ENCODE measurements at places on chromosomes 6 and 20.

- DNase-seq = no peak
Measured at GRCh38 chr20:59429396-59429795, 129.0 kb downstream of the EDN3 start.

- no peak for DNase-seq
Measured at GRCh38 chr6:56618050-56618449, 24.6 kb downstream of the DST start.

GRCh38 chr6:136927292-136927691, 5.2 kb downstream of the SLC35D3 start:
- DNase-seq = peak; percentile 51

- DNase-seq = no peak
Measured at GRCh38 chr20:21557241-21558020, 43.6 kb upstream of the NKX2-2 start.

DNA sequence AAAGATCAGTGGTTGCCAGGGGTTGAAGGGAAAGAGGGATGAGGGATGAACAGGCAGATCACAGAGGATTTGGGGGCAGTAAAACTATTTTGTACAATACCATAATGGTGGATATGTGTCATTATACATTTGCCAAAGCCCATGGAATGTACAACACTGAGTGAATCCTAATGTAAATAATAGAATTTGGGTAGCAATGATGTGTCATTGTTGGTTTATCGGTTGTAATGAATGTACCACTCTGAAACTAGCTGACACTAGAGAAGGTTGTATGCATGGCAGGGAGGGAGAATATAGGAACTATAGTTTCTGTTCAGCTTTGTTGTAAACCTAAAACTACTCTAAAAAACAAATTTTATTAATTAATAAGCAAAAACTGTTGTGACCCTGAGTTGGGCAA, 17.8 kb upstream of the ASF1A start:
- DNase-seq = no peak

DNA sequence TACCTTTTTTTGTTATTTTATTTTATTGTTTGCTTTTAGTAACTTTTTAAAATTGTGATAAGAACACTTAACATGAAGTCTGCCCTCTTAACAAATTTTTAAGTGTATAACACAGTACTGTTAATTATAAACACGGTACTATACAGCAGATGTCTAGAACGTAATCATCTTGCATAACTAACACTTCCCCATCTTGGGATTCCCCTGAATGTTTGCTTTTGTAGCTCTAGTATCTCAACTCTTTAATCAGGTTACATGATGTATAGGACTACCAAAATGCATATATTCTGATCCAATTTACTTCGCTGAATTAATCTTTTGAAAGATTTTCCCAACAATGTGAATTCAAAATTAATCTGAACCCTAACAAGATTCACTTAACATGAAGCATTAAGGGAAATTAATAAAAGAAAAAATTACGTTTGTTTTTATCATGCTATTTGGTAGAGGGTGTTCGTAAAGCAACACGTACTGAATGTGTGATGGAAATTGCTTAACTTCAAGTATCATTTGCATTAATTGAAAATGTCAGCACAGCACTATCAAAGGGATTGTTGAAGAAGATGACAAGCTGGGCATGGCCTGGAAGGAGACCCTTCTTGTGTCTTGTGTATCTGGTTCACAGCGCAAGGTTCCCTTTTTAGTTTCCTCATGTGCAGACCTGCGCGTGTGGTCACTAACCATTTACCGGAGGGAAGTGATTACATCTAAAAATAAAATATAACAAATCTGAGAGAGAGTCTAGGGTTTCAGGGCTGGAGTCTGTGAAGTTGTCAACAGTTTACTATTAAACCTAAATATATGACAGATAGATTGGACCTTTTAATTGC, 15.2 kb downstream of the COL19A1 start:
- peak; percentile 43 for DNase-seq

DNA sequence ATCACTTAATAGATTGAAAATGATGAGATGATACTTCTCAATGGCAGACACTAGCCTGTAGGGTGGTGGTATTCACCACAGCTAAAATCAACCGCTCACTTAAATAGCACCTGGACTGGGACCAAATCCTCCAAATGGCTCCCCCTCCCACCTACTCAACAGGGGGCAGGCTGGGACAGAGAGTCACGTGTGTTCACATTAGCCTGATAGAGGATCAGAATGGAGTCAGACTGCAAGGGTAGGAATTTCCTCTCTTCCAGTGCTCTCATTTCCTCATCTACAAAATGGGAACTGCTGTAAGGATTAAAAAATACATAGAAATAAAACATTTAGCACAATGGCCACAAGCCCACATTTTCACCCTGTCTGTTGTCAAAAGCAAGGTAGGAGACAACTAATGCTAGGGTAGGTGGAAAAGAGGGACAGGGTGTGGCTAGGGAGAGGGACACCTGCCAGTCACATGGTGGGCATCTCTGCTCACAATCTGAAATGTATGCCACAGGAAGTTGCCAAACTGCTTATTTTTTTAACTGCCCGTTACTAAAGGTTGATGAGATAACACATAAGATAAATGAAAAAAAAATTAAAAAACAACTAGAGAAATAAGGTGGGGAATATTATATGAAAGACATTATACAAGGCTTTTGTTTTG, 55.3 kb downstream of the BACH2 start:
- no peak for DNase-seq

- DNase-seq = no peak
Measured at GRCh38 chr20:59804347-59804746, 129.1 kb downstream of the SYCP2 start.

DNA sequence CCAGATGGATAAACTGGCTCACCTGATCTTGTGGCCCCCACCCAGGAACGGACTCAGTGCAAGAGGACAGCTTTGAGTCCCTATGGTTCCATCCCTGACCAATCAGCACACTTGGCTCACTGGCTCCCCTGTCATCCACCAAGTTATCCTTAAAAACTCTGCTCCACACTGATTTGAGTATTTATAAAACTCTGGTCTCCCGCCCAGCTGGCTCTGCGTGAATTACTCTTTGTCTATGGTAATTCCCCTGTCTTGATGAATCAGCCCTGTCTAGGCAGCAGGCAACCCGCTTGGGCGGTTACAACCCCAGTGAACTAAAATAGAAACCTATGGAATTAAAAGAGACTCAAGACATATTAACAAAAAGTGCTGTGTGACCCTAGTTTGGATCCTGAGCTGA, 38.1 kb upstream of the CD83 start:
- no peak for DNase-seq

- no peak for DNase-seq
Measured at GRCh38 chr20:888057-888456, 28.1 kb downstream of the ANGPT4 start.

GRCh38 chr6:134247231-134247833, 70.6 kb downstream of the SGK1 start:
- DNase-seq = no peak

DNA sequence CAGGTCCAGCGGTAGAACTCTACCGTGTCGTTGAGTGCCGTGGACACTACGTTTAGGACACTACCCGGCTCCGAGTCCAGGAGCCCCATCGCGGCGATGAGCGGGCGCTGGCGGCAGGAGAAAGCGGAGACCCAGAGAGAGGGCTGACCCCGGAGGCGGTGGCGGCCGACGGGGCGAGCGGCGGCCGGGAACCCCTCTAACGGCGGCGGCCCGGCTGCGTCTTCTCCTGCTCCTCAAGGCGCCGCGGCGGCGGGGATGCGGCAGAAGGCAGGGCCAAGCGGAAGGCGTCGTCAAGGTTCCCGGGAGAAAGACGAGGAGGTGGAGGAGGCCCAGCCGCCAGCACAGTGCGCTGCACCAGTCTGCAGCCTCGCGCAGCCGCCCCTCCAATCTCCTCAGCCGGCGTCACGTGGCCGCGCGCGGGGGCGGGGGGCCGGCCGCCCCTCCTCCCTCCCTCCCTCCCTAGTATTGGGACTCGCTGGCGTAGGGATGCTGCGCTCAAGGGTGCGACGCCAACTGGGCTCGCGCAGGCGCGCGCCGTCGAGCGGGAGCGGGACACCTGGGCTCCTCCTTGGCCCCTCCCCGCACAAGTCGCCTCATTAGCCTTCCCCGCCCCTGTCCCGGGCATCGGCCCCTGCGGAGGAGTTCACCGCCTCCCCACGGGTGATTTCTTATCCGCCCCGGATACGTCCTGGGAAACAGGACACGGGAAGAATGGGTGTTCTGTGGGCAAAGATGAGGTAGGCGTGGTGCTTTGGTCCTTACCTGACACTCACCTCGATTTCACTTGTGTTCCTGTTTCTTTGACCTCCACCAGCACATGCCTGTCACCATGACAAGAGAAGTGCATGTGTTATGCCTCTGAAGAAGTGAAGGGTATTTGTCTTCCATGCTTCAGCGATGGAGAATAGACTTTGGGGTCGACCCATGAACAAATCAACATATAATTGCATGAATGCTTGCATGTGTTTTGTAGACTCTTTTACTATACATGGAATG, at the start of gene ELOVL4:
Gene ELOVL4 (minus strand): TSS at position 363 of the 996 bp plus-strand sequence. CDS start 274 bp downstream, at position 89.
- DNase-seq = peak; percentile 49

DNA sequence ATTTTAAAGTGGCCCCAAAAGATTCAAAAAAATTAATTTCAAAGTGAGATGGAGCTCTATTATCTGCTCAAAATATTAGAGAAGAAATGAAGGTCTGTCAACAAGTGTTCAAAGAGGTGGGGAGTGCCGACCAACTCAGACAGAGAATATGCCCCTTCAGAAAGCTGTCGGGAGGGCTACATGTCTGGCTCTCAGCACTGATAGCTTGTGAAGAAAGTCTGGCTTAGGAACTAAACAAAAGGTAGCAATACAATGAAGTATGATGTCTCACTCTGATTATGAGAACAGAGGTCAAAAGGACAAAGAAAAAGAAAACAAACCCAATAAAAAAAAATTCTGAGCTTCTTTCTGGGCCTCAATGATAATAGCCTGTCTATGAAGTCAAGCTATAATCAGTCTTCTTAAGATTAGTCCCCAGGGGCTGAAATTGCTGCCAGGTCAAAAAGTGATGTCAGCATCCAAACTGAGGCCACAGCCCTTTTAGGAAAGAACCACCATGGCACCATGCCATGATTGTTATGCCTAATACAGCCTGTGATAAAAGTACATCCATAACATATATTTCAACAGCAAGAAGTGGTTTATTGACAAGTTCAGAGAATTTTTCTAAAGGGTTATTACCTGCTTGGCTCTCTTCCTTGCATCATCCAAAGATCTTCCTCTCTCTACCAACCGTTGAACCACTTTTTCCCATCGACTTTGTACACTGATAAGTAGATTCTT, 150.9 kb downstream of the DST start:
- DNase-seq = no peak

DNA sequence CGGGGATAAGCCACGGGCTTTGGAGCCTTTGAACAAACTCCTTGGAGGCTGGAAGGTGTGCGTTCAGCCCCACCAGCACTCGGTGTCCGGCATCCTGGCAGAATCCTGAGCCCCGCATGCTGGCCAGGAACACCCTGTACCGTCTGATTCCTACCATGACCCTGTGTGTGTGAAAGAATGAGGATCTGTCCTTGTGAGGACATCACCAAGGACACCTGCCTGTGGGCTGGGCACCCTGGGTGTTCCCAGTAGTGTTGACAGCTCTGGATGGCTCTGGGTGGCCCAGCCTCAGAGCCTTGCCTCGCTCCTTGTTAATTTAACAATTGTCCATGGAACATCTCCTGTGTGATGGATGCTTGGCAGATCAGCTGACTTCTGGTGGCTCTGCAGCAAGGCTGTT, 234.3 kb downstream of the QKI start:
- DNase-seq = no peak

DNA sequence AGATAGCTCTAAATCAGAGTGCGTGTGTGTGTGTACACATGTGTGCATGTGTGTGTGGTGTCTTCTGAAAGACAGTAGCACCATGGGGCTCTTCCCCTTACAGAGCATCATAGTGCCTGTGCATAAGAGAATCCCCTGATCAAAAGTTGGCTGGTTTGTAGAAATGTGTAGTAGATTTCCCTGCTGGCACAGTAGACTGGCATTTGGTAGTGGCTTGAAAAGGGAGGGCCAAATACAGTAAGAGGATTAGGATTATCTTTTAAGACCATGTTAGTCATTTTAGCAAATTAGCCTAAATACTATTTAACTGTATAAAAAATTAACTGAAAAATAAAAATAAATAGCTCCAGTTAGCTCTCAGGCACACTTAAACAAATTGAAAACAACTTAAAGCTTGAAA, 112.6 kb downstream of the B3GAT2 start:
- DNase-seq = no peak

- DNase-seq = no peak
Measured at GRCh38 chr6:22886650-22887581, 317.6 kb downstream of the HDGFL1 start.

DNA sequence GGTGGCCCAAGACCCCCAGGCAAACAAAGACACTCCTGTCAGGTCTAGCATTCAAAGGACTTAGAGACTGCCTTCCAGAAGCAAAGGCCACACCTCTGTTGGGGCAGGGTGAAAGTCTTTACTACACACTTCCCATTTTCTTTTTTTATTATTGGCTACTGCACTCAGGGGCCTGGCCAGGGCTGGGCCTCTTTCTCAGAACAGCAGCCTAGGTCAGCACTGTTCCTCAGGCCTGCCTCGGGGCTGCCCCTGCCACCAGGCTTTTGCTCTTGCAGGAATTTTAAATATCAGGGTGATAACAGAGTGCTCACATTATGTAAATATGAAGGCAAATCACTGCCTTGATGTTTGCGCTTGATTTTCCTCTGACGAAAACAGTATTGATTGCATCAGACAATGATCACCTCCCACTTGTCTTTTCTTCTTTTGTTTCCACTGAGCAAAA, 18.5 kb downstream of the GSTA4 start:
- DNase-seq = no peak

GRCh38 chr6:25691894-25692293, 39.9 kb downstream of the SCGN start:
- no peak for DNase-seq

DNA sequence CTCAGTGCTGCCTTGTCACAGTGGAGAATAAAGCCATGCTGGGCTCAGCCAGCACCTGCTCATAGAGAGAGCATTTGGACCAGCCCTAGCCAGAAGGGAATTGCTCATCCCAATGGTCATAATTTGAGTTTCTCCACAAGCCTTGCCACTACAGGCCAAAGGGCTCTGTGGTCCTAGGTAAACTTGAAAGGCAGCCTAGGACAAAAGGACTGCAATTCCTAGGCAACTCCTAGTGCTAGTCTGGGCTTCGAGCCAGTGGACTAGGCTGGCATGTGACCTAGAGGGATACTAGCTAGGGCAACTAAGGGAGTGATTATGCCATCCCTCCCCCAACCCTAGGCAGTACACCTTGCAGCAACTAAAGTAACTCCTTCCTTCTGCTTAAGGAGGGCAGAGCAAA, 516.2 kb downstream of the BCKDHB start:
- no peak for DNase-seq

DNA sequence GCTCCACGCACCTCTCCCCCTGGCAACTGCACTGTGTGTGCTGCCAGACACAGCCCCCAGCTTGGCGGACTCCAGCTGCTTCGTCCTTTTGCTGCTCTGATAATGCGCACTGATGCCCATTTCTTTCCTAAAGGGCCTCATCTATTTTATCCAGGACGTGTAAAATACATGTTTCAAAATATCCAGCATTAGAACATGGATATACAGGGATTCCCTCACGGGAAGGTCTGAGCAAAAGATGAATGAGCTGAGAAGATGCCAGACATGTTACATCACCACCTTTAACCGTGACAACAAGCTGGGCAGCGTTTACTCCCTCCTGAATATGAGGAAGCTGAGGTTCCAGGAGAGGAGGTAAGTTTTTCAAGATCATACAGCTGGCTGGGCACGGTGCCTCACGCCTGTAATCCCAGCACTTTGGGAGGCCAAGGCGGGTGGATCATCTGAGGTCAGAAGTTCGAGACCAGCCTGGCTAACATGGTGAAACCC, 32.8 kb downstream of the TNXB start:
- no peak for DNase-seq
